C1 segment of cervical spinal cord (tissue), 14 donors: ENCODE measurements at places on chromosomes 5 and 9.

GRCh38 chr5:135072387-135073281 lies 38.6 kb upstream of the PITX1 start:
- no peak for DNase-seq

DNA sequence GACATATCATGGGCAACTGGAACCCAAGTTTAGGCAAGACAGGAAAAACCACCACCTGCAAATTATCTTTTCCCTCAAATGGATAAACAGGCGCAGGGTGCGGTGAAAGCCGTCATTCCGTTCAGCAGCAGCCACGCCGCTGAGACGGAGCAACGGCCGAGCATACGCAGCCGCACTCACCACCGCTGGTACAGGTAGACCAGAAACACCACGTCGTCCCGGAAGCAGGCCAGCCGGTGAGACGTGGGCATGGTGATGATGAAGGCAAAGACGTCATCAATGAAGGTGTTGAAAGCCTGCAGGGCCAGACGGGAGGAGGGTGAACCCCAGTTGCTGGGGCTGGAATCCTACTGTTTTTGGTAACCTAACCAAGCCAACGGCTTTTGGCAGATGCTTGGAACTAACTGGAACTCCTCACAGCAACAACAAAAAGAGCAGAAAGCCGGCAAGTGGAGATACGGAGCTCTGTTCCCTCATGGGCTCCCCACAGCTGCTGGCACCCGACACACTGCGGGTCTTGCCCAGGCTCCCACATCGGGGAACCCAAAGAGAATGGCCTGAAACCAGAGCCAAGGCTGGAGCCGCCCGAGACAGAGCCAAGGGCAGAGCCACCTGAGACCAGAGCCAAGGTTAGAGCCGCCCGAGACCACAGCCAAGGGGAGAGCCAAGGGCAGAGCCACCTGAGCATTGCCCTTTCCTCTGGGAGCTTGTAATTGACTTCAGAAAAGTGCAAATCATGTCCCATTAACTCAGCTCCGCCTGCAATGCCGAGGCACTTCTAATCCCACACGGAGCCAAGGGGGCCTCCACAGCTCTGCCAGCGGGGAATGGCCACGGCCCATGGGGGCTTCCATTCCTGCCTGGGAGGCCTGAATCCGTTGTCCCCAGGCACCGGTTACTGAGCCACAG lies 24.2 kb downstream of the CLPTM1L start:
- DNase-seq, result no peak

DNA sequence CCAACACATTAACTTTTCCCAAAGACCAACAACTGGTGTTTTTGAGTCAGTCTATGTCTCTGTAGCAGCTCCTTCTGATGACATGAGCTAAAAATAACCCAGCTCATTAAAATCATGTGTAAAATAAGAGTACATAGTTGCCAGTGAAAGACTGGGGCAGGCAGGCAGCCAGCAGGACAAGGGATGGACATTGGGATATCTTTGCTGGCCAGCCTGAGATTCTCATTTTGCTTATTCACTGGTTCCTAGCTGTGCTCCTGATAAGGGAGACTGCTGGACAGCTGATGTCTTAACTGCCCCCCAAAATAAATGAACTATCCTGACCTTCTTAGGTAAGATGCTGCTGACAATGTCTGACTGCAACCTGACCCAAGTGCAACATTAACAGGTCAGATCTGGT lies 33.9 kb downstream of the EPB41L4B start:
- no peak for DNase-seq

DNA sequence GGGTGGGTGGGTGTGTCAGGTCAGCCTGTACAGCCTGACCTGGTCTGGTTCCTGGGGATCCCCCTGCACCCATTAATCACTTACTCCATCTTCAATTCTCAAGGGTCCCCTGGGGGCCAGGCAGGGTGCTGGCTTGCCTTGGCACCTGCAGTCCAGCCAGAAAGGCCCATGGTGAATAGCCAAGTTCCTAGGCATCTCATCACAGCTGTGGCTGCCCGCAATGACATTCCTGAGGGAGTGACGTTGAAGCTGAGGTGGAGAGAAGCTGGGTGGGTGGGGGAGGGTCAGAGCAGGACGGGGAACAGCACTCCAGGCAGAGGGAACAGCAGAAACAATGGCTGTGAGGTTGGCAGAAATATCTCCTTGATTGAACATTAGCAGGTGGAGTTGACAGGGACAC lies 10.6 kb downstream of the HMCN2 start:
- no peak for DNase-seq

GRCh38 chr5:88734191-88734640 lies 148.8 kb downstream of the MEF2C start:
- no peak for DNase-seq

- no peak for DNase-seq
These were observed 69.0 kb downstream of the FGF10 start for GRCh38 chr5:44320188-44320587.

DNA sequence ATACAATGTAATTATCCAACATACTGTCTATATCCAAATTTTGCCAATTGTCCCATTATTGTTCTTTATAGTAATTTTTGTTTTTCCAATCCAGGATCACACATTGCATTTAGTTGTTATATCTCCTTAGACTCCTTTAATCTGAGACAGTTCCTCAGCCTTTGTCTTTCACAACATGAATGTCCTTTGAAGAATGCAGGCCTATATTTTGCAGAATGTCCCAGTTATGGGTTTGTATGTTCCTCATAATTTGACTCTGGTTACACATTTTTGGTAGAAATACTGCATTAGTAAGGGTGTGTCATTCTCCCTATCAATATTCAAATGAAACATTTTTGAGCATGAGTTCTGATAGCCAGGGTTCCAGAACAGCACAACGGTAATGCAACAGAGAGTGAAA lies 6.7 kb downstream of the CD180 start:
- DNase-seq, result no peak

DNA sequence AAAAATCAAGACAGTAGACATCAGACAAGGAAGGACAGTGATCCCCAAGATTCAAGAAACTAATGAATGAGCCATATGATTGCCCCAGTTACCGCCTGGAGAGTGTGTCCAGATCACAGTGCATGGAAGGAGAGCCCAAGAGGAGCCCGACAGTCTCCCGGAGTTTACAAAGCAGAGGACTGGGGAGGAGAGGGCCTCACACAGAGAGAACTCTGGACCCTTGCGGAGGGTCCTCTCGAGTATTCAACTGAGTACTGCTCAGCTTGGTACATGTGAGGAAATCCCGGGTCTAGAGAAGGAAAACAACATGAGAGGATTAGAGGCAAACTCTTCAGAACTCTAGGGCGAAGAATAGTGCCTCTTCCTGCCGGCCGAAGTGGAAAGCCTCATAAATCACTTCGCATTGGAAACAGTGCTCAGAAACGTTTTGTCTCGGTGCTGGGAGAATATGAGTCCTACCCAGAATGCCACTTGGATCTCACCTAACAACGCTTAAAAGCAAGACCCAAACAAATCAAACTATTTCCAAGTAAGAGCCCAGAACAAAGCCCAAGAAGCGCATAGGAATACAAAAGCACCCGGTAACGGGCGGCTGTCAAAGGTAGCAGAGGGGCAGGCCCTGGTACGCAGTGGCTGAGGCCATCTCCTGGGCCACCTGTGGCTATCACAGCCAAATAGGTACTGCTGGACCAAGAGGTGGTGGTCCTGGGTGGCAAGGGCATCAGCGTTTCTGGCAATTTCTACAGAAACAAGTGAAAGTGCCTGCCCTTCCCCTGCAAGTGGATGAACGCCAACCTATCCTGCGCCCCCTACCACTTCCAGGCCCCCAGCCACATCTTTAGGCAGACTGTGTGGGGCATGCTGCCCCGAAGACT lies 36.0 kb downstream of the FAM78A start:
- no peak for DNase-seq

- no peak for DNase-seq
These were observed 31.2 kb downstream of the NIPSNAP3B start for GRCh38 chr9:104795082-104795481.

GRCh38 chr9:90991953-90992352 lies 190.3 kb downstream of the SYK start:
- no peak for DNase-seq

GRCh38 chr5:90201923-90202322 lies 207.6 kb downstream of the CETN3 start:
- DNase-seq, result no peak
